NCI-H82 (cell line): ENCODE measurements at places on chromosomes 12 and 14.

DNA sequence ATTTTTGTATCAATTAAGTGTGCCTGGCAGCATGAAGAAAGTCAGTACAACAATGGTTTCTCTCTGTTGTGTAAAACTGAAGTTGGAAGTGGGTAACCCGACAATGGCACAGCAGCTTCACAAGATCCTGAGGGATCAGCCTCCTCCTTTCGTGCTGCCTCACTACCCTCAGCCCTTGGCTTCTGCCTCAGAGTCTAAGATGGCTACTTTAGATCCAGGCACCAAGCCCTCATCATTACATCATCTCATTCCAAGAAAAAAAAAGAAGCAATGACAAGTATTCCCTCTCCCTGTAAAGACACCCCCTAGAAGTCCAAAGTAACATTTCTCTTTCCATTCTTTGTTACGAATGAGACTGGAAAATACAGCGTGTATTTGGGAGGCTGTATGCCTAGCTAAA, 92.6 kb downstream of the DNAI7 start:
- DNase-seq: no peak

DNA sequence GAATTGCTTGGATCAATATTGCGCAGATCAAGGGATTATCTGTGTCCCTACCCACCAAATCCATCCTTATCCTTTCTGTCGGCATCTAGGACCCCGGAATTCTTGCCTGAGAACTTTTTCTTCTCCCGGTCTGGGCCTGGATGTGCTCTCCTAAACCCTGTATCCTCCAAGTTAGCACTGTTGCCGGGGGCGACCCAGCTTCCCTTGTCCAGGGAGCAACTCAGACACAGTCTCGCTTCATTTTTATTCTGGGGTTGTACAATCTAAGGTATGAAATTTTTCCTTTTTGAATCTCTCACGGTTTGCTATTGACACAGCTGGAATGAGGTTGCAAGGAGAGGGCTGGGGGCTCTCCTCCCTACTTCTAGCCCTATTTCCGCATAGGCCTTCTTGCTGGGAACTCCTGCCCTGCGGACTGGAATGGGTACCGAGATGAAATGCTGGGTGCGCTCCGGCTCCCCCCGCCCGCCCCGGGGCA, 403 bp upstream of the PNP start:
- peak; percentile 46 for DNase-seq

DNA sequence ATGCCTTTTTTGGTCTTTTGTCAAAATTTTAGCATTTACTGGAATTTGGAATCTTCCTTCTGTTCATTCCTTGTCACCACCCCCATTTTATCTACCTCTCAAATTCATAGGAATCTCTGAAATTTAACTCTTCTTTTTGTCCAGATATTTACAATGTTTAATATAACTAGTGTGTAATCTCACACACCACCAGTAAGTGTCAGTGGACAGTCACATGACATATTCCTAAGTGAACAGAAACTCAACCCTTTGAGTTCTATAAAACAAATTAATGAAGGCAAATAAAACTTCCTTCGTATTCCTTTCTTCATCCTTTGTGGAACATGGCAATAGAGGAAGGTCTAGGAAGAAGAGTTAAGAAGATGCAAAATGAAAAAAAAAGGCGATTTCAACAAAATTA, 26.6 kb downstream of the ATF7 start:
- DNase-seq: no peak

DNA sequence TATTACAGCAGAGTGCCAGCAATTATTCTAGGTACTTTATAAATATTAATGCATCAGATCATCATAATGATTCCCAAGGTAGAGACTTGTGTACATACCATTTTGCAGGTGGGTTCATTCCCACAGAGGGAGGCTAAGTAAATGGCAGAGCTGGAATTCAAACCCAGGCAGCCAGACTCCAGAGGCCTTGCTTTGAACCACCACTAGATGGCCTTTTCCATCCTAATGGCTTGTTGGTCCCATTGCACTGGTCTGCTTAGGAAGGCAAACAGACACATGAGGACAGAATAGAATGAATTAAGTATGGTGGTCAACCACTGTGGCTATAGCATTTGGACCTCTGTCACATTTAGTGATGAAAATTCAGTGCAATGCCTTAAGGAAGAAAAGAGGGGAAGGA, 158.7 kb downstream of the METTL25 start:
- peak; percentile 60 for DNase-seq

- DNase-seq: peak; percentile 35
These were observed 13.7 kb upstream of the OR6J1 start for GRCh38 chr14:22657861-22658260.

GRCh38 chr14:100271247-100271939, 32.4 kb downstream of the YY1 start:
- peak; percentile 16 for DNase-seq

GRCh38 chr14:50364792-50365191, 31.9 kb downstream of the CDKL1 start:
- no peak for DNase-seq

GRCh38 chr12:117985182-117985581, 16.4 kb upstream of the KSR2 start:
- no peak for DNase-seq

- no peak for DNase-seq
These were observed 17.9 kb upstream of the TFCP2 start for GRCh38 chr12:51190820-51191219.

DNA sequence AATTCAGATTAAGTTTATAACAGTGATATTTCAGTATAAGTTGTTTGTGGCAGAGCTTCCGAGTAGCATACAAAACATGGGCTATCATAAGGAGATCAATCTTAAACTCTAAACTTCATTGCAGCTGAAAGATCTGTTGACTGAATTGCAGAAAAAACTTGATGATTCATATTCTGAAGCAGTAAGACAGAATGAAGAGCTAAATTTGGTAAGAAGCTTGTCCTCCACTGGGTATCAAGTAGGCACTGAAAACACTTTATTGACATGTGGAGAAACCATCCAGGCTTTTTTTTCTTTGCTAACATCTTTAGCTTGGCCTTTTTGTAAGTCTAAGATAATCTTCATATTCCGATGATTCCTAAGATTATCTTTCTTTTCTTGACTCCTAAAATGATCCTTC, 93.0 kb downstream of the KTN1 start:
- DNase-seq: no peak

- no peak for DNase-seq
These were observed 38.2 kb downstream of the EVL start for GRCh38 chr14:100103250-100104005.

DNA sequence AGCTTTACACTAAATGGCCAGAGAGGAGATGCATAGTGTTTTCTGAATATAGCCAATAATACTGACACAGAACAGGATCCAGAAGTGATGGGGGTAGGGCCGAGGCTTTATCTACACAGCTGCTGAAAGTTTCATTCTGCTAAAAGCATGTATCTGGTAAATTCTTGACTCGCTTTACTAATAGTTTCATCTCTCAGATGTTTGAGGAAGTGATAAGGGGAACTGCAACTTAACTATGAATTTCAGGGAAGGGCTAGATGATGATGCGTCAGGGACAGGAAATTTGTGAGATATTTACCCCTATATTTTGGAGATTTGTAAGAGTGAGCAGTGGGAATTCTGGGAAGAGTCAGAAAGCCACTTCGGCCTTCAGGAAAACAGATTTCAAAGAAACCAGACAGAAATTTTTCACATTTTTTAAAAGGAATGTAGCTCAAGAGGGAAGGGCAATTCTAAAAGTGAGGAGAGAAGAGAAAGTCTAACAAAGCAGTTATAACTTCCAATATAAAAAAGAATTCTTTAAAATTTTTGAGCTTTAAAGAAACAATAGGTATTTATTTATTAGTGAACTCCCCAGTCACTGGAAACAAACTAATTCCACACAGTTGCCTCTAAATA, 243.1 kb downstream of the BCAT1 start:
- DNase-seq: no peak

GRCh38 chr12:65039301-65039700, 81.8 kb downstream of the WIF1 start:
- no peak for DNase-seq

- peak; percentile 38 for DNase-seq
These were observed 106.2 kb downstream of the CRACR2A start for GRCh38 chr12:3646561-3647241.

- DNase-seq: no peak
These were observed 13.6 kb upstream of the PPM1A start for GRCh38 chr14:60235440-60235839.

- DNase-seq: peak; percentile 63
These were observed 394.5 kb upstream of the ATP2B1 start for GRCh38 chr12:90102957-90103652.

- peak; percentile 85 for DNase-seq
These were observed 1.2 kb downstream of the KRT3 start for GRCh38 chr12:52794479-52795331.

- peak; percentile 60 for DNase-seq
These were observed 9.4 kb downstream of the HIGD1C start for GRCh38 chr12:50961708-50962107.

DNA sequence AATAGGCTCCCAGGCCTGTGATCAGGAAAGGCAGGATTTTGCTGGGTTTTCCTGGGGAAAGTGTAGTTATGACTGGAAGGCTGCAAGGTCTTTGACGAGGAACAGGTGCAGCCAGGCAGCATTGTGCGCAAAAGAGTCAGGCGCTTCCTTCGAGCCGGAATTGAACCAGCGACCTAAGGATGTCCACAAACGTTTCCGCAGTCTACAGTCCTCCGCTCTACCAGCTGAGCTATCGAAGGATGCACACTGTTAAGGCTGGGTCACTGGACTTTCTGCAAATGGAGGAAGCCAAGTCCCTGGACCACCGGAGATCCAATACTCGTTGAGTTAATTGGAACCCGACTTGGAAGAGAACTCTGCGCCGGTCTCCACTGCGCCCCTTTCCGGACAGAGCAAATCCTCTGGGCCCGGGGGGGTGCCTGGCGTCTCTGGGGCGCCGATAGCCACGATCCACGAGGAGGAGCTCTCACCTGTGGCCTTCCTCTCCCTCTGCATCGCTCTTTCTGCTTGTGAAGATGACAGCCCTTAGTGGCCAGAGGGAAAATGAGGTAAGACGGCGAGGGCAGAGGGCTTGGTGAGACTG, 18.4 kb upstream of the OR6S1 start:
- no peak for DNase-seq

GRCh38 chr12:12792421-12792820, 7.0 kb downstream of the APOLD1 start:
- DNase-seq: peak; percentile 89
